ENCODE measurements at places on chromosomes 3 and 15. TPM values are rescaled to one million over a fixed set of nuclear protein-coding genes. Genes with fewer than 3 reads are reported as not detected.
A peak's percentile ranks its signal among the peaks of the same experiment; 100 is the strongest.

Gene MYO5C
- 0.16 TPM for total RNA-seq

Gene CDC25A
- total RNA-seq = 36.0 TPM

DNA sequence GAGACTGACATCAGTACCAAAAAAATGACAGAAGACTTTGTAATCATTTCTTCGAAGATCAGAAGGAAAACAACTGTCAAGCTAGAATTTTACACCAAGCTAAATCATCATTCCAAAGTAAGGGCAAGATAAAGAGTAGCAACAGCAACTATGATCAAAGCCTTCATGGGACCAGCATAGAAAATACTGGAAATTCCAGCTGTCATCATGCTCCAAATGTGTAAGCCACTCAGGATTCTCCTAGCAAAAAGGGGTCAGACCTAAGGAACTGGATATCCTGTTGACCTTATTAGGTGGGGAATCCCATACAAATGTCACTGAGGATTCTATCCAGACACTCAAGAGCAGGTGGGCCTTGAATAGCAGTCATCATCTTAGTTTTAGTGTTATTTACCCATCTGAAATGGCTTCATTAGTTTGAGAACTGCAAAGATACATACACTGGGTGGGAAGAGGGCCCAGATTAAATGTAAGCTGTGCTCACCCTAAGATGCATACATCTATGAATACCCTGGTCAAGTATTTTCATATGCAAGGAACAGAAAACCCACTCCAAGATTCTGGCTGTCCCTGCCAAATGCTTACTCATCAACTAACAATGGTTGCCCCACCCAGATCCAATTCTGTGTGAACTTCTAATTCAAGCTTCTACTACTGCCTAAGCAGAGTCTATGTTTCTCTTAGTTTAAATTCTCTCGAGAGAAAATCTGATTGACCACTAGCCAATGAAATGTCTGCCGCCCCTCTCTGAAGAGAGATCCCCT, 33.5 kb downstream of the CLDN18 start:
- H3K4me1 ChIP-seq = peaks cover 30% of the 10 kb centered on the region
- H3K36me3 ChIP-seq = peaks cover 8% of the 10 kb centered on the region

GRCh38 chr3:142577696-142578328, 721 bp downstream of the ATR start:
- H3K4me3 ChIP-seq = peak overlapping the region; percentile 84
- DNase-seq = no peak
- peak overlapping the region; percentile 88 for H3K27ac ChIP-seq
- peaks cover 18% of the 10 kb centered on the region for H3K36me3 ChIP-seq
- H3K4me1 ChIP-seq = peaks cover 5% of the 10 kb centered on the region

- H3K27ac ChIP-seq = no peak overlapping the region
- H3K4me1 ChIP-seq = no peaks in the 10 kb centered on the region
- H3K27me3 ChIP-seq = peaks cover 3% of the 10 kb centered on the region
- DNase-seq = no peak
Observed at GRCh38 chr15:73538563-73539211, 94.5 kb downstream of the NPTN start.

DNA sequence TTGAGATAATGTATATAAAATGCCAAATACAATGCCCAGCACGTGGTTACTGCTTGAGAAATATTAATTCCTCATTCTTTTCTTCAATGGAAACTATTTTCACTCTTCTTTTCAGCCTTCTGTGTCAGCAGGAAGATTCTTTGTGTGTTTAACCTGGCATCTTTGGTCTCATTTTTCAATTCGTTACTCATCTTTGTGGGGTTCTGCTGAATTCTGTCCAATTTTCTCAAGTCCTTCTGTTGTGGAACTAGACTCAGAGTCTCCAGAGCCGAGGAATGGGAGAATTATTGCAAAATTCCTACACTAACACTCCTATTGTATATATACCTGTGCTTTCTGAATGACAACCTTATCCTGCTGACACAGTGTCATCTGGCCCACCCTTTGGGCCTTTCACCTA, 96.8 kb upstream of the RGMA start:
- H3K36me3 ChIP-seq = no peaks in the 10 kb centered on the region
- no peaks in the 10 kb centered on the region for H3K27me3 ChIP-seq
- H3K27ac ChIP-seq = no peak overlapping the region

Measured in SJSA1 (cell line).